ENCODE measurements at places on chromosomes 11 and 22.

DNA sequence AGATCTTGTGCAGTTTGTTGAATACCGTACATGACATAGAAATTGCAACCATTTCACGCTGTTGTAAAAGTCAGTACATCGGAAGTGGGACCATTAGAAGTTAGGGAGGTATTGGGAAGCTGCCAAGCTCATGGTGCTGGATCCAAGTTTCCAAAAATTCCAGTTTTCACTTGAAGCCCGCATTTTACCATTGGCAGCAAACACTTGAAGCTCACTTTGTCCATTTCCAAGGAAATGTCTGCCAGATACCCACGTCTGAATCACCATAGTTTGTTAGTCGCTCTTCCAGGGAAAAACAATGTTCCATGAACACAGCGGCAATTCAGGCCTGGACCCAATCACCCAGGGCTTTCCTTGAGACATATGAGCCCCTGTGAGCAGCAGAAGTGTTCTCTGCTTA lies 22.6 kb upstream of the PARVB start:
- no peak for DNase-seq

DNA sequence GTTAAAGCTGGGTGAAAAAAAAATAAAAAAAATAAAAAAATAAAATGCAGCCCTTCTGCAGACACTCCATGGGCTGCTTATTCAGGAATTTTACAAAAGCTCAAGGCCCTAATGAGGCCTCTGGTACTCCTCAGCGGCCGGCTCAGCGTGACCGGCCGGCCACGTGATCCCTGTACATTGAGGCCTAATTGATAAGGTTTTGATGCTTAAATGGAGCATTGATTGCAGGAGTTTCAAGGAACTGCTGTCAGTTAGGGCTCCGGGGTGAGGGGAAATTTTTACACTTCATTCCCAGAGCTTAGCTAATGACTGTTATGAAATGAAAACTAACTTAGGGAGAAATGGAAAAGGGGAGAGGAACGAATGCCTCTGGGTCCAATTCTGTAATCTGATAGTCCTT lies 368.8 kb upstream of the KIRREL3 start:
- DNase-seq = no peak

DNA sequence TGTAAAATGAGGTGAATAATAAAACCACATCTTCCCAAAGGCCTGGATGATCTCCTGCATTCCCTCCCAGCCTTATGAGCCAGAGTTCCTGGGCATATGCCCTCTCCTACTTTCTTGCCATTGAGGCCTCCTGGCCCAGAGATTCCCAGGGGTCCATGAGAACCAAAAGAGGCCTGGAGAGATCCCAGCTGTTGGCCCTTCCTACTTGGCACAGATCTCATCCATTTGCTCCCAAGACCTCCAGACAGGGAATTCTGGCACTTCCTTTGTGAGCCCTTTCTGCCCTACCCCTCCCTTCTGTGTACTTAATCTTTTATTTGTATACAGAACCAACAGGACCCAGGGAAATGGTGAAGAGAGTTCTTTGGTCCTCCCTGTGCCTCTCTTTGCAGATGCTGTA lies 21.4 kb downstream of the POU2F3 start:
- DNase-seq = no peak

GRCh38 chr22:36738416-36739020 lies 35.0 kb upstream of the CACNG2 start:
- DNase-seq = no peak

DNA sequence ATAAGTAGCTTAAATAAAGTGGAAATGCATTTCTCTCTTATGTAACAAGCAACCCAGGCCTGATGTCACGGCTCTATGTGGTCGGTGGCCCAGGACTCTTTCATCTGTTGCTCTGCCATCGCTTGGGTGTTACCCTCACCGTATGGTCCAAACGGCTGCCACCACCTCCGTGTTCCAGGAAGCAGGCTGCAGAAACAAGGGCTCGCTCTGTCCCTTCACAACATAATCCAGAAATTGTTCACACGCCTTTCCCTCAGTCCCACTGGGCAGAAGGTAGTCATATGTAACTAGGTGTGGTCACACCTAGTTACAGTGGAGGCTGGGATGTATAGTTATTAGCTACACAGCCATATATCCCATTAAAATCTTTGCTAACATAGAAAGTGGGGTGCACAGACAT lies 421.0 kb downstream of the SOX6 start:
- DNase-seq = no peak

GRCh38 chr11:18013790-18014507 lies 1.1 kb upstream of the SERGEF start:
- peak; percentile 19 for DNase-seq

DNA sequence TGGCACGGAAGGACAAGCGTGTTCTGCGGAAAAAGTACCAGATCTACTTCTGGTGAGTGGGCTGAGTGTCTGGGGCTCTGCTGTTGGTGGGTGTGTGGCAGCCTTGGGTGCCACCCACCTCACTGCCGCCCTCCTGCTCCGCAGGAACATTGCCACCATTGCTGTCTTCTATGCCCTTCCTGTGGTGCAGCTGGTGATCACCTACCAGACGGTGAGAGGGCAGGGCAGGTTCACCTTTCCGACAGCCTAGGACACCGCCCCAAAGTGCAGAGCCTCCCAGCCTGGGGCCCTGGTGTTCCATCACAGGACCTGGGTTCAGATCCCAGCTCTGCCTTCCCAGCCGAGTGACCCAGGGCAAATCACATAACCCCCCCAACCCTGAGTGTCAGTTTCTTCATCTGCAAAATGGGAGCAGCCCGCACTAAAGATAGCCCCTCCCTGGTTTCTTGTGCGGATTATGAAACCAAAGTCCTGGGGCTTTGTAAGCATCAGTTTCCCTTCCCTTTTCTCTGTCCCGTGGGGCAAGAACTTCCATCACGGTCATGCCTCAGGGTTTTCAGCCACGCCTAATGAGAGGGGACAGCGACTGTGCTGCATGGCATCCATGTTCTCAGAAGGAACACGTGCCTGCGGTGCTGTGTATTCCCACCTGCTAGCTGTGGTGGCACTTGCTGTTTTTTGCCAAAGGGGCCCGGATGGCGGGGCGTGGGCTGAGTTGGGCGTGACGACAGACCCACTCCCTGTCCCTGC lies 9.8 kb upstream of the TAGLN start:
- DNase-seq = no peak

DNA sequence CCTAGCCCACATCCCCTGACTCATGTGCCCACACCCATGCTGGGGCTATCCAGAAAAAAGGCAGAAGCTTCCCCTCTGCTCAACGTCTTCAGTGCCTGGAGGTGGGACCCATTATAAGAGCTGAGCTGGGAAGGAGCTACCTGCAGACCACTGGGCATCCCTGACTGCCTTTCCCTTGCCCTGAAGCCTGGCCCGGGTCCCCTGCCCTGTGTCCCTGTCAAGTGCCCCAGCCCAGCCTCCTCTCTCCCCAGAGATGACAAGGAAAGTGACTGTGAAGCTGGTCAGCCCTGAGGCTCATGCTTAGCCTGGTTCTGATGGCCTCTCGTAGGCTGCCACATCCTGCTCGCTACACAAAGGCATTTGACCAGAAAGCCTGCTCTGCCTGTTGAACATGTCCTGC lies 140.4 kb downstream of the PARVA start:
- DNase-seq = no peak

DNA sequence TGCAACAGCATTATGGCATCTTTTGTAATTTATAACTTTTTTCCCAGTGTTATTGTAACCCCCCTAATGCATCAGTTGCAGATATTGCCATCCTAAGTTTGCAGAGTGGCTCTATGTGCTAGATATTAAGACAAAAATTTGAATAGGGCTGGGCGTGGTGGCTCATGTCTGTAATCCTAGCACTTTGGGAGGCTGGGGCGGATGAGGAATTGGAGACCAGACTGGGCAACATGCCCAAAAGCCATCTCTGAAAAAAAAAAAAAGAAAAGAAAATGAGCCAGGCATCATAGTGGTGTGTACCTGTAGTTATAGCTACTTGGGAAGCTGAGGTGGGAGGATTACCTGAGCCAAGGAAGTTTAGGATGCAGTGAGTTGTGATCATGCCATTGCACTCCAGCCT lies 50.1 kb upstream of the MUC15 start:
- DNase-seq = no peak

- no peak for DNase-seq
Observed at GRCh38 chr11:68688881-68689280, 4.5 kb downstream of the GAL start.

DNA sequence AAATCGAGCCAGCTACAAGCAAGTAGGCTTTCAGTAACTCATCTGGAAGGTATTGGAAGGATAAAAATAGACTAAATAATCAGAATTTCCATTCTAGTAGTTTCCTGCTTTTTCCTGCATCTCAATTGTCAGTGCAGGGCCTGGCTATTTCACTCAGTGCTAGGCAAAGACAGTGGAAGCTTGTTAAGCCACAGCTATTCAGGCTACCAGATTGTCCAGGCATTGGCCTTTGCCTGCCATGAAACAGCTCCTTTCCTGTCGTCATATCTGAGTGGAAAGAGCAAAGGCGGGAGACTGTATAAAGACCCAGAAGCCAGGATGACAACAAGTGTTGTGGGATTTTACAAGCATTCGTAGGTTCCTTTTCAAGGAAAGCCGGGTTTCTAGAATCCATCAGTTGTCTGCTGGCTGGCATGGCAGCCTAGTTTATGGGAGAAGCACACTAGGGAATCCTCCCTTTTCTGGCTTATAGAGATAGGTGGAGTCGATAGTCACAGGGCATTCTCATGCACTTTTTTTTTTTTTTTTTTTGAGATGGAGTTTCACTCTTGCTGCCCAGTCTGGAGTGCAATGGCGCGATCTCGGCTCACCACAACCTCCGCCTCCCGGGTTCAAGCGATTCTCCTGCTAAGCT lies 2.0 kb upstream of the TNRC6B start:
- DNase-seq = peak; percentile 30

DNA sequence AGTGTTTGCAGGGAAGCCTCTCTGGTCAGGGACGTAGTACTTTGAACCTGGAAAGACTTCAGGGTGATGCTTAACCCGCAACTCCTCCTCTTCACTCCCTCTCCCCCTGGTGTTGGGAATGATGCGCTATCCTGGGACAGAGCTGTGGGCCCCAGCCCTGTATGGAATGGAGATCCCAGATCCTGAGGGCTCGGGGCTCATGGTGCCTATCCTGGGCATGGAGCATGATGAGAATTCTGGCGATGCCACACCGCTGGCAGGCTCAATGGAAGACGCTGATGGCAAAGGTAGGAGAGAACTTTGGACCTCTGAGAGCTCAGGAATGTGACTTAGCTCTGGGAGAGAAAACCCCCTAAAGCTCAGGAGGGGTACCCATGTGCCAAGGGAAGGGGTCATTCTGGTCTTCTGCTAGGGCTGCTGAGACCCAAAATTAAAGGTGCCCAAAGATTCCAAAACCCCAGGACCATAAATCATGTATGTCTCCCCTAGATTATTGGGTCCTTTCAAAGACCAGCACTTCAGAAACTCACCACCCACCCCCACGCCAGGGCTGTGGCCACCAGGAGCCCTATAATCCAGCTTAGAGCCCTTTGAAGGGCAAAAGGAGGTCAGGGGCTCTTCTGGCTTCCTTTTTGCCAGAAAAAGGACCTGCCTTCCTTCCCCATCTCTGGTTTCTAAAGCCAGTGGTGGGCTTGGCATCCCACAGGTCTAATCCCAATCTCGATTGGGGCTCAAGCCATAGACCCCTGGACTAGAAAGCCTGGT lies 52.5 kb downstream of the BTG4 start:
- no peak for DNase-seq

- no peak for DNase-seq
Observed at GRCh38 chr11:20669820-20670684, 666 bp downstream of the NELL1 start.

GRCh38 chr11:103550811-103551210 lies 441.6 kb downstream of the DYNC2H1 start:
- no peak for DNase-seq

- DNase-seq = no peak
Observed at GRCh38 chr22:28316014-28316413, 363.6 kb downstream of the TTC28 start.

Measured in SK-MEL-5 (cell line).